ENCODE measurements at places on chromosomes 7 and 10. TPM values are rescaled to one million over a fixed set of nuclear protein-coding genes. Genes with fewer than 3 reads are reported as not detected.

The PHYHIPL gene
- 0.49 TPM for total RNA-seq

The AGAP9 gene
- total RNA-seq, result 8.5 TPM

The OR2A12 gene
- not detected for total RNA-seq

The POM121 gene
- 17.3 TPM for total RNA-seq

The FOXP2 gene
- 2.9 TPM for total RNA-seq

The WNT2 gene
- total RNA-seq, result 0.68 TPM

The CHST15 gene
- total RNA-seq, result 17.6 TPM

The SGMS1 gene
- total RNA-seq, result 16.3 TPM

The DDX50 gene
- total RNA-seq, result 9.7 TPM

The TOMM7 gene
- 32.4 TPM for total RNA-seq

The ORAI2 gene
- 4.2 TPM for total RNA-seq

The BPGM gene
- total RNA-seq, result 10.9 TPM

The MALRD1 gene
- total RNA-seq, result not detected

The MASTL gene
- 1.8 TPM for total RNA-seq

The PTPRZ1 gene
- total RNA-seq, result not detected

The C10orf62 gene
- 1.3 TPM for total RNA-seq
